ENCODE measurements at places on chromosomes 6 and 20.

DNA sequence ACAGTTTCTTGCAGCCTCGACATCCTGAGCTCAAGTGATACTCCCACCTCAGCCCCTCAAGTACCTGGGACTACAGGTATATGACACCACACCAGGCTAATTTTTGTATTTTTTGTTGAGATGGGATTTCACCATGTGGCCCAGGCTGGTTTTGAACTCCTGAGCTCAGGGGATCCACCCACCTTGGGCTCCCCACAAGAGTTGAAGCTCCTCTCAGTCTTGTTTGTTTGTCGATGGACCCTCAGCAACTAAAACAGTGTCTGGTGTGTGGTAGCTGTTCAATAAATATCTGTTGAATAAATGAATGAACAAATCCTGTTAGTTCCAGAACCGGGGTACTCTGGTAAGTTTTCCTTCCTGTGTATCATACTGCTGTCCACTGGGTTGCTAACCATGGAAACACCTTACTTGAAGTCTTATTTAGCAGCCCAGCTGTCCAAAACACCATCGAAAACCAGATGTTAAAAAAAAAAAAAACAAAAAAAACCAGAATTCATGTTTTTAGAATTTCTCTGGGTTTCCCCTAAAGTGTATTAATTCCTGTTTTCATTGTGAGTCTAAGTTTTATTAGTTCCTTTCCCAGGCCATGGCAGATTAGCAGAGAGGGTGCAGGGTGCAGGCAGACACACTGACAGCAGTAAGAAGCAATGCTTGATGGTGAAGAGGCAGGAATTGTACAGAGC is 7.8 kb upstream of the EZR start:
- no peak for DNase-seq

DNA sequence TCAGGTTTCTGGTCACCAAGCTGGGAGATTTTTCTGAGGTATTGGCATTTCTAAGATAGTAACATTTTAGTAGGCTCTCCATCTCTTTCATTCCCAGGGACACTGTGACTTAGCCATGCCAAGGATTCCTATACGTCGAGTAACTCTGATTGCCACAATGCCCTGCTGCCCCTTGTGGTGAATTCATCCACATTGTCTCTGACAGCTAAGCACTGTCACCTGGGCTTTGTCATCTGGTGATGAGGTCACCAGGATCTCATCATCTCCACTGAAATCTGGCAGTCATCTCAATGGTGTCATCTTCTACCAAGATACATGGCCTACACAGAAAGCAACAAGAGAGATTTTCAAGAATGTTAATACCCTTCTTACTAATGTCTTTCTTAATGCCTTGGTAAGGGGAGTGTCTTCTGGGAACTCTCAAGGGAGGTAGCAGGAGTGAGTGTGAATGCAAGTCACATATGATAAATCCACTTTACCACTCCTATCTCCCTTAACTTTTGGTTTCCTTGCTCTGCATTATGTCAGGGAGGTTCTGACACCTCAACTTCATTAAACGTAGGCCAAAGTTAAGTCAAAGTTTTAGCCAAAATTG is 246.7 kb downstream of the CD109 start:
- DNase-seq, result no peak

DNA sequence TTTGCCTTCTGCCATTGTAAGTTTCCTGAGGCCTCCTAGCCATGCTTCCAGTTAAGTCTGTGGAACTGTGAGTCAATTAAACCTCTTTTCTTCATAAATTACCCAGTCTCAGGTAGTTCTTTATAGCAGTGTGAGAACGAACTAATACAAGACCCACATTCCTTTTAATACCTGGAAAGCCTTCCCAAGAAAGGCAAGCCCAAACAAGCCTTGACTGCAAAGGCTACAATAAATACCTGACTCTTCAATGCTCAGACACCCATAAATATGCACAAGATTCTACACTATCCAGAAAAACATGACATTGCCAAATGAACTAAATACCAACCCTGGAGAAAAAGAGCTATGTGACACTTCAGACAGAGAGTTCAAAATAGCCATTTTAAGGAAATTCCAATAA is 338.8 kb downstream of the HAO1 start:
- DNase-seq, result no peak

DNA sequence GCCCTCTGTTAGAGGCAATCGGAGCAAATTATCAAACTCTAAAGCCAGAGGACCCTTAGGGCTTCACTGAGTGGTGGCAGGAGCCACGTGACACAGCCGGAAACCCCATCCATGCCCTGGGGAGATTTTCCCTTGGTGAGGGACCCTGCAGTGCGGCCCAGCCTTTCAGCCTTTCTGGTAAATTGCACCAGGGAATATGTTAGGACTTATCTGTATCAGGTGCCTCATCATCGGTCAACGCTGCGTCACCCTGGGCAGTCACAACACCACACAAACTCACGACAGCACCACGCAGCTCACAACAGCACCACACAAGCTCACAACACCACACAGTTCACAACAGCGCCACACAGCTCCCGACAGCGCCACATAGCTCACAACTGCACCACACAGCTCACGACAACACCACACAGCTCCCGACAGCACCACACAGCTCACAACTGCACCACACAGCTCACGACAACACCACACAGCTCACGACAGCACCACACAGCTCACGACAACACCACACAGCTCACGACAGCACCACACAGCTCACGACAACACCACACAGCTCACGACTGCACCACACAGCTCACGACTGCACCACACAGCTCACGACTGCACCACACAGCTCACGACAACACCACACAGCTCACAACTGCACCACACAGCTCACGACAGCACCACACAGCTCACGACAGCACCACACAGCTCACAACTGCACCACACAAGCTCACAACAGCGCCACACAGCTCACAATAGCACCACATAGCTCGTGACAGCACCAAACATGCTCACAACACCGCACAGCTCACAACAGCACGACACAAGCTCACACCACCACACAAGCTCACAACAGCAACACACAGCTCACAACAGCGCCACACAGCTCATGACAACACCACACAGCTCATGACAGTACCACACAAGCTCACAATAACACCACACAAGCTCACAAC is 199.0 kb downstream of the DLL1 start:
- no peak for DNase-seq

DNA sequence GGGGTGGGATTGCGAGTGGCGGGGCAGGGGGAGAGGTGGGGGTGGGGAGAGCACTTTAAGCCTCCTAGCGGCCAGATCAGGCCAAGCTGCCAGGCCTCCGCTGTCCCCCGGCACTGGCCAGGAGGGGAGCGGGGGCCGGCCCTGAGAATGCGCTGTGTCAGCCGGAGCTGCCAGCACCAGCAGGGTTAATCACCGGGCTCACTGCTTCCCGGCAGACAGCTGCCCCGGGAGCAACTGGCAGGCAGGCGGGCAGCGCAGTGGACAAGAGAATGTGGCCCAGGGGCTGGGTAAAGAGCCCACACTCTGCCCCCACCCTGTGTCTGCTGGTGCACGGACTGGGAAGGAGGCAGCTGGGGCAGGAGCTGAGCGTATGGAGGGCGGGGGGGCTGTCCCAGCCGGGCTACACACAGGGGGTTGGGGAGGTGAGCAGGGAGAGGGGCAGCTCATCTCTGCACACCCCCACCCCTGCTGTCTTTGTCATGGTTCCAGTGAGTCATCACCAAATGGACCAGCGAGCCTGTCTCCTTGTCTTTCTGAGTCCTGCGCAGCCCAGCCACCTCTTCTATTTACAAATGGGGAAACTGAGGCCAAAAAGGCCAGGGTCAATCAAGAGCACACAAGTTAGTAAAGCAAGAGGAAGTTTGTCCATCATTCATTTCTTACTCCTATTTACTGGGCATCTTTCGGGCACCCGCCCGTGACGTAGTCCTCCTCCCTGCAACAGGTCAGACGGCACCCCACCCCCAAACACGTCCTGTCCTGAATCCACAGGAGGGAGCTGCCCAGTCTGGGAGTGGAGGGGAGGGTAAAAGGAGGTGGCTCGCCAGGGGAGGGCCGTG is 2.1 kb upstream of the LAMA5 start:
- DNase-seq, result no peak

DNA sequence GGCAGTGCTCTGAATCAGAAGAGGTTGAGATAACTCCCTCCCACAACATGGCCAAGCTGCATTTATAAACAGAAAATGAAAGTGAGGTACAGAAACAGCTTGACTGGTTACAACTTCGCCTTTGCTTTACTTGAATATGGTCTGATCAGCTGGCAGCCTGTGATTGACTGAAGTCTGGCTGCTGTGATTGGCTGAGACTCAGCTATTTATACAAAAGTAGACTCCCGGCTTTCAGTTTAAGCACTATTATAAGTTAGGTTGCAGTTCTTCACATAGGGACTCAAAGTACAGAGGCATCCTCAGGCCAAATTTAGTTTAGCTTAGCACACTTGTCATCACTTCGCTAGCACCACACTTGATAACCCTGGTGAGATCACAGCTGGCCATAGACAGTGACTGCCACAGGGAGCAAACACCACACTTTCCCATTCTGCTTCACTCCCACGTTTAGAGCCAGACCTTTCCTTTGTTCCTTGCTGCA is 362.6 kb downstream of the EPM2A start:
- no peak for DNase-seq

- DNase-seq, result no peak
Measured at GRCh38 chr6:165184192-165184979, 125.0 kb downstream of the C6orf118 start.

GRCh38 chr6:162459985-162460384 is 267.6 kb downstream of the PRKN start:
- DNase-seq, result no peak

GRCh38 chr6:108254433-108255410 is 6.1 kb downstream of the SNX3 start:
- no peak for DNase-seq

GRCh38 chr6:157438611-157439111 is 57.7 kb downstream of the ZDHHC14 start:
- DNase-seq, result no peak

DNA sequence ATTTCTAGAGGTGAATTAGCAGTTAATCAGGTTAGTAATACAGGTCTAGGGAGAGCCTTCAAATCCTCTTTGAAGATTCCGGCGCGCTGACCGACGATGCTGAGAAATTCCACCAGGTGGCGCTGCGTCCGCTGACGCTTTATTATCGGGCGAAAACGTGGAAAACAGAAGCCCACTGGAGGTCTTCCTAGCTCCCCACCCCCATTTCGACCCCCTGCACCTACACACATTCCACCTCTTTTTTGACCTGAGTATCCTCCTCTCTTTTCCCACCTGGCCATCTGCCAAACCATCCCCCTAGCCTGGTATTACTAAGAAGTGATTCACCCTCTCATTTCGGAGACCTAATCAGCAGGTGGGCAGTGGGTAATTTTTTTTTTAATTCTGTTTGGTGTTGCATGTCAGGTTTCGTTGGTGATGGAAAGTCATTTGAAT is 65.4 kb upstream of the RIN2 start:
- DNase-seq, result peak; percentile 12

GRCh38 chr6:122869437-122870024 is 80.5 kb downstream of the SMPDL3A start:
- no peak for DNase-seq

- no peak for DNase-seq
Measured at GRCh38 chr6:54248319-54248718, 59.9 kb upstream of the TINAG start.

- no peak for DNase-seq
Measured at GRCh38 chr6:30470968-30471367, 18.3 kb upstream of the HLA-E start.

DNA sequence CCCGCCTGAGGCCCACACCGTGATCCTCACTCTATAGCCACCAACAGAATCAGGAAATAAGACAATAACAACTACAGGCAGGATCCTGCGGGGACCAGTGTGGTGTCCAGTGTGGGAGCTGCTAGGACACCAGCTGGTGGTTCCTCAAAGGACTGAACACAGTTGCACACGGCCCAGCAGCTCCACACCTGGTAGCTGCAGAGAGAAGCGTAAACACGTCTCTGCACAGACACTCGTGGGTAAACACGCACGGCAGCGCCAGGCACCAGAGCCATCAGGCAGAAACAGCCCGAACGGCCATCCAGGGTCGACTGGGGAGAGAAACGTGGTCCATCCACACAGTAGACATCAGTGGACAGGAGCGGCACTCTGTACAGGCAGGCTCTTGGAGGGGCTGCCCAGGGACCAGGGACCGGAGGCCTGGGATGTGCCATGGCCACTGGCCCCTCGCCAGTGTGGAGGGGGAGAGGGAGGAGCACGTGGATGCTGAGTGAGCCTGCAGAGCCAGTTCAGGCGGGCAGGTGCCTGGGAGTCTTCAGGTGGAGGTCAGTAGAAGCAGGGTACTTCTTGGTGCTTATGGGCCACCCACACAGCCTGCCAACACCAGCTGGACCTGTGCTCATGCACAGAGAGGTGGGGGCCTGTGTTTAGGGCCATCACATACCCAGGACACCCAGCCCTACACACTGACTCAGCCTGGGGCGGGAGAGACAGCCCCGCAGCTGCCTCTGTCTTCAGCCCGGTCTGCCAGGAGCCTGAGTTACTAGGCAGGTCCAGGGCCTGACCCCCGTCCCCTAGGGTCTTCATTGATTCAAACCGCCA is 7.4 kb upstream of the LAMA5 start:
- DNase-seq, result no peak

DNA sequence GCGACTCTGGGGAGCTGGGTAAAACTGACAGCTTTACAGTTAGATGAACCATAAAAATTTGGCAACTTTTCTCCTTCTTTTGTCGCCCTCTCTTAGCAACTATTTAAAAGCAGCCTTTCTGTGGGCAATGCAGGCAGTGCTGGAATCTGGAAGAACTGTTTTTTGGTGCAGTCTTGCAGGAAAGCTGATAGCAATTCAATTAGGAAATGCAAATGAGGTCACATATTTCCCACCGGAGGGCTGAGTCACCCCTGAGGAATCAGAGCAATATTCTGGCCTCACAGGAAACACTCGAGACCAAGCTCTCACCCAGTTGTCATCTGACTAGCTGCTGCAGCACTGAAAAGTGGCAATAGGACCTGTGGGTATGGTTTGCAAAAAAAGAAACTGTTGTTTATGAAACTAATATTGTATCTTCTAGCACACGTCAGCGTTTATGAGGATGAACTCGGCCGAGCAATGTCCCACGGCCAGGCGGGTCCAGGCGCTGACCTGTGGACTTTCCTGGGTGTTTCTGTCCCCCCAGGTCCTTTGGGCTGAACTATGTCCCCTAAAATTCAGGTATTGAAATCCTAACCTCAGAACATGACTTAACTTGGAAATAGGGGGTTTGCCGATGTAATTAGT is 312.3 kb downstream of the TAF4 start:
- DNase-seq, result no peak

- no peak for DNase-seq
Measured at GRCh38 chr6:137362878-137363804, 131.1 kb downstream of the OLIG3 start.

DNA sequence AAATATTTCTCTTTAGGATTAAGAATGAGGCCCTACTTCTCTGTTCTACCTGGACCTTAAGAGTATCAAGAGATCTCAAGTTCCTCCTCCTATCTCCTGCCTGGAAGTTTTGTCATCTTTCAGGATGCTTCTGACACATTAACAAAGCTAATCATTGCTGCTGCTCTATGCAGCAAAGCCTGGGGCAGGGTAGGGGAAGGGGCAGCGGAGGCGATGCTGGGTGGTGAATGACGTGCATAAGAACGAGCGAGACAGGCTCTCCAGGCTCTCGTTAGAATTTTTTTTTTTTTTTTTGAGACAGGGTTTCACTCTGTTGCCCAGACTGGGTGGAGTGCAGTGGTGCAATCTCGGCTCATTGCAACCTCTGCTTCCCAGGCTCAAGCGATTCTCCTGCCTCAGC is 31.2 kb downstream of the FERMT1 start:
- DNase-seq, result no peak

Data from T-helper 2 cell treated with Interferon-gamma antibody and Interleukin-4, amounts not matched to agents 5 μg/mL and 100 μg/mL, for 36 hours (primary cell).